Activated naive CD4-positive, alpha-beta T cell treated with anti-CD3 and anti-CD28 coated beads for 36 hours (primary cell): ENCODE measurements at places on chromosomes 2 and 18. TPM values are rescaled to one million over a fixed set of nuclear protein-coding genes. Genes with fewer than 3 reads are reported as not detected.

The ELOA2 gene
- not detected for total RNA-seq

The TMEM178A gene
- 0.55 TPM for total RNA-seq

The SERPINB12 gene
- not detected for total RNA-seq

The ACVR1C gene
- total RNA-seq, result 3.6 TPM

GRCh38 chr2:199977984-199978415 lies 22.6 kb downstream of the MAIP1 start:
- peak; percentile 70 for DNase-seq

- DNase-seq, result no peak
Observed at GRCh38 chr18:48565105-48565504, 26.3 kb downstream of the CTIF start.

GRCh38 chr2:61367177-61367576 lies 103.7 kb downstream of the USP34 start:
- no peak for DNase-seq

- peak; percentile 88 for DNase-seq
Observed at GRCh38 chr18:48928787-48929186, 22.0 kb downstream of the SMAD7 start.

DNA sequence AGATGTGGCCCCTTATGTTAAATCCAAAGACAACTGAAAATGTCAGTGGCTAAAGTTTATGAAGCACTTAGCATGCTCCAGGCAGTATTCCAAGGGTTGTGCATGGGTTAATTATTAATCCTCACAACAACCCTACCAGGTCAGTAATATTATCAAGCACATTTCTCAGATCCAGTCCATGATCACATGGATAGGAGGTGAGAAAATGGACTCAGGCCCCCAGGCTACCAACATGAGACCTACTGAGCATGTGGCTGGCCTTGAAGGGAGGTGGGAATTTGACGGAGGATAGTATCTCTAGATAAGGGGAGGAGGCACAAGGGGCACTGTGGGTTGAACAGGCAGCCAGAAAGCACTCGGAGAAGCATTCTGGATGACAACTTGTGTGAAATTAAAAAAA lies 412.0 kb downstream of the MEIS1 start:
- DNase-seq, result no peak

DNA sequence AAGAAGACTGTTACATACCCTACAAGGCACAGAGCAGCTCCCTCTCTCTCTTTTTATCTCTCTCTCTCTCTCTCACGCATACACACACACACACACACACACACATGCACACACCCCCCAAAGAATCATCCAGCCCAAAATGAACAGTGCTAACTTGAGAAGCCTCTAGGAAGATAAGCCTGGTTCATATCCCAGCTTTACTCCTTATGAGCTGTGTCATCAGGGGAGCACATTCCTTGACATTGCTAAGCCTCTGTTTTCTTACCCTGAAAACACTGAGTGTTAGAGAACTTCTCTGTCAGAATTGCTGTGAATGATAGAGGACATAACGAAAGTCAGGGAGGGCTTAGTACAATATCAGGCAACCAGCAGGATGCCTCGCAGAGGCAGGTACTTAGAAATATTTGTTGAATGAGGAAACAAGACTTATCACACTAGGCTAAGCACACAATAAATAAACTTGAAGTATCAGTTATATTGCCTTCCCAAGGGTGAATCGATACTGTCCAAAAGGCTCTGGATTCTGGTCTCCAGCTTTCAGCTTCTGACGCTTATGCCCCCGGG lies 725.6 kb upstream of the ID2 start:
- no peak for DNase-seq

GRCh38 chr18:49023938-49024803 lies 73.4 kb upstream of the SMAD7 start:
- no peak for DNase-seq

GRCh38 chr2:223306371-223306770 lies 254.4 kb downstream of the KCNE4 start:
- peak; percentile 15 for DNase-seq

DNA sequence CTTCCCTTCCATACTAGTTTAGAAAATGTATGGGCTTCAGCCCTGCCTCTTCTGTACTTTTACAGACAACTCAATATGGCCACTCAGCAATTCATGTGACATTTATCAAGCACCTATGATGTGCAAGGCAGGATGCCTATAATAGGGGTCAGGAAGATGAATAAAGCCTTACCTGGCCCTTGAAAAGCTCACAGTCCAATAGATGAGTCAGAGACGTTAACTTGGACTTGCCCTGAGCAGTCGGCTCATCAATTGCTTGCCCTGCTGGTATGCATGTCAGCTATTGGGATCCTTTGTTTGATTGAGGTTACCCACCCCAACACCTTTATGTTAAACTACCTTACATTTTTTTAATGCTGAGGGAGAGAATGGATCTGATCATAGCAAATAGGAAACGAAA lies 116.1 kb downstream of the DNER start:
- no peak for DNase-seq

DNA sequence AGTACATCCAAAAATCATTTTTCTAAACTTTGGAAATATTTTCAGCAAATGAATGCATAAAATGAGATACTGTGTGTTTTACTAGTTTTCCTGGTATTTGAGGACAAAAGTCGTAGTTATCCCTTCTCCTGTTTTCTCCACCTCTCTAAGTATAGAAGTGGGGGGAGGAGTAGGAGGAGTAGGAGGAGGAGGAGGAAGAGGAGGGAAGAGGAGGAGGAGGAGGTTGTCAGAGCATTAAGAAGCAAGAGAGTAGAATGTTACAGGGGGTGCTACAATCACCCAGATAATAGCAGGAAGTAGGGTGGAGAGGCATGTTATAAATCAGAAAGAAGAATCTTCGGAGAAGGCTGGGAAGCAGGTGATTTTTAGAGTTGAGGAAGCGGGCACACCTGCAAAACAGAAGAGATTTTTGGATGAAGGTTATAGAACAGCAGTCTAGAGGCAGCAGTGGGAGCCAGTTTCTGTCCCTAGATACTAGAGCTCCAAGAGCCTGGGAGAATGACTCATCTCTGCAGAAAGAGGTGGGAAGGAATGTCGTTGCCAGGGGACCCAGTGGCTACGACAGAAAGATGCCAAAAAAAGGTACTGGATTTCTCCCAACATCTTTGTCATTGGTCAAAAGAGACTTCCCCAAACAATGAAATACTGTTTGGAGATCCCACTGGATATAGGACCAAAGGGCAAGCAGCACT lies 44.2 kb upstream of the AQP4 start:
- no peak for DNase-seq

DNA sequence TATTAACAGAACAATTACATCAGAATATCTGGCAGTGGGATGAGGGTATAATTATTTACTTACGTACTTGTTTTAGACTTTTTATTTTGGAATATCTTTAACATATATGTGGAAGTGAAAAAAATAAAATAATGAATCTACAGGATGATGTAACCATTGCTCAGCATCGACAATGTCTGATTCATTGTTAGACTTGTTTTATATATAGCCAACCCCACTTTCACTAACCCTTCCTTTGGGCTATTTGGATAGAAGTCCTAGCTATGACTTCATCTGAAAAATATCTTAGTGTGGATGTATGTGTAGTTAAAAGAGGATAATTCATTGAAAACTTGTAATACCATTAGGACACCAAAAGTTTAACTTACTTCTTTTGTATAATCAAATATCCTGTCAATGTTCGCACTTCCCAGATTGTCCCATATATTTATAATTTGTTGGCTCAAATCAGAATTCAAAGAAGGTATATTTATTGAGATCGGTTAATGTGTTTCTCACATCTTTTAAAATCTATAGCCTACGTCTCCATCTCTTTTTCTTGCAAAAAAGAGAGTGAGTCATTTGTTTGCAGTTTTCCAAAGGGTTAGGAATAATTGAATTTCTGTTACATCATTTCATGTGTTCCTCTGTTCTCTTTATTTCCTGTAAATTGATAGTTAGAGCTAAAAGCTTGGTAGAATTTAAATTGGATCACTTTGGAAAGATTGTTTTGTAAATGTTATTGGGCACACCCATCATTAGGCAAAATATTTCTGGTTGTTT lies 506.1 kb upstream of the FAM98A start:
- DNase-seq, result no peak

DNA sequence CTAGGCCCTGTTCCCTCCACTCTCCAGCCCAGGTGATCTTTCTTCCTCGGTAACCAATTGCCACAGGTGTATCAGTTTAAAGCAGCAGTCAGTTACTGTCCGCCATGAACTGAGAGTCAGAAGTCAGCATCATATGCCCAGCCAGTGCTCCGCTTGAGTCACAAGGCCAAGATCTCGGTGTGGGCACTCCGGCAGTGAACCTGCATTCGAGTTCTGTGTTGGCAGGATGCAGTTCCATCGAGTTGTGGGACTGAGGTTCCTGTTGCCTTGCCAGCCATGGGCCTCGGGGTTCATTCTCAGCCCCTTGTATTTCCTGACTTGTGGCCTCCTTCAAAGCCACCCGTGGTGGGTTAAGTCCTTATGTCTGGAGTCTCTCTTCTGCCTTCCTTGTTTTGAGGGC lies 3.1 kb upstream of the TMEM185B start:
- no peak for DNase-seq

DNA sequence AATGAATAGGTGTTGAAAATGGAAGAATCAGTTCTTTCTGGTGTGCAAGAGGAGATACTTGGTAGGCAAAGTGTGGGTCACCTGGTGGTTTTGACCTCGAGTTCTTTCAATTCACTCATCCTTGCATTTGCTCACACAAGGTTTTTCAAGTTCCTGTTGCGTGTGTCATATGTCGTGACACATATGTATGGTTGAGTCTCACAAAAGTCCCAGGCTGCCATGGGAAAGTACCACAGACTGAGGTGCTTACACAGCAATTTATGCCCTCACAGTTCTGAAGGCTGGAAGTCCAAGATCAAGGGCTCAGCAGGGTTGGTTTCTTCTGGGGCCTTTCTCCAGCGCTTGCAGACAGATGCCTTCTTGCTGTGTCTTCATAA lies 64.4 kb downstream of the NCK2 start:
- peak; percentile 76 for DNase-seq

DNA sequence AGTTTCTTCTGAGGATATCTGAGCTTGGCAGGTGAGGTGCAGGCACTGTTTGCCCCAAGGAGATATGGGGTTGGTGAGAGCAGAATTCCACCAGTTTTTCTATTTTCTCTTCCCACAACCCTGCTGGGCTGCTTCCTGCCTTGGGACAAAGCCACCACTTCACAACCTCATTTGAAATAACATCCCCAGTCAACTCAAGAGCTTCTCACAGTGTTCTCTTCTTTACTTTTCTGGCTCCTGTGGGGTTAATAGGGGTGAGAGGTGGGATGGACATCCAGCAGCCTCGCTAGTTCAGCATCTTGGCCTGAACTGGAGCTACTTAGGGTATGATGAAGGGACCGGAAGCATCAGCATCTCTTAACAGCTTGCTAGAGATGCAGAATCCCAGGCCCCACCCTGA lies 106.3 kb downstream of the SLC4A3 start:
- no peak for DNase-seq

DNA sequence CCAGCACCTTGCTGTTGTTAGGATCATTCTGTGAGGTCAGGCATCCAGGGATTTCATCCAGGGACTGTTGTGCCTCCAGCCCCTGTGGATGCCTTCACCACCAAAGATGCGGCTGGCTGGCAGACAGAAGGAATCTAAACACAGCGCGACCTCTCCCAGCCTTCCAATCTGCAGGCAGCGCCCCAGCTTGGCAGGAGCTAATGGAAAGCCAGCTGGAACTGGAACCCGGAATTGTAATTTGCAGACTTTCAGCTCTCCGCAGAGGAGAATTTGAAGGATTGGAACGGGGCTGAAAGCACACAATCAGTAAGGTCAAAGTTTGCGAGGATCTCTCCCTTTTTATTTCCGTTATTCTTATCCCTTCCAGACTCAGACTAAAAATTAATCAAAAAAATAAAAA lies 127.8 kb downstream of the TRIB2 start:
- no peak for DNase-seq

DNA sequence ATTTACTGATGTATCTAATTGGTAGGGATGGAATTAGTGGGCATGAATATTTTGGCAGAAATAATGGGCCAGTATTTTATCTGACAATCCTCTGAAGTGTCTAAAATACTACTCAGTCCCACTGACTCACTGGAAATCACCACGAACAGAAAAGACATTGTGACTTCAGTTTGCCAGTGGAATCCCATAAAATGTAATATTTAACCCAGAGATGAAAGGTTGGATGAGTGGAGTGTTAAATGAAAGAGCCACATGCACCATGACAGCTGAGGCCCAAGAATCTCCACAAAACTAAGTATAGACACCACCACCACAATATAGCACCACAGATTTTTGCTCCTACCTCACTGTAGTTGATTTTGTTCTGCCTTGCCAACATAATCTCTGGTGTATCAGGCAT lies 103.9 kb downstream of the NEB start:
- DNase-seq, result no peak

DNA sequence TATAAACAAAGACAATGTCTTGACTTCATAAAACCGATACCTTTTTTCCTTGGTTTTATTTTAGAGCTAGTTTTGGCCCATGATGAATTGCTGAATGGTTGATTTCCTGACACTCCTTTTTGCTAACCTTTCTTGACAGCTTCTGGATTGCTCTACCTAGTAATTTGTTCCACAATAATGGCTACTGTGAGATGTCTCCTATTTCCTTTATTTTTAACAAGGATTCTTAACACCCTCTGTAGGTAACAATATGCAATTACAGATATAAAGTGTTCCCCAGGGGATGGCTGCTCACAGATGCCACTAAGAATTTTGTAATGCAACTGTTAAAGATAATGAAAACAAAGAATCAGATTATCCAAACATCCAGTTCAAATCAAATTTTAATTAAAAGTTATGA lies 100.8 kb upstream of the ATP5MC3 start:
- DNase-seq, result no peak

- no peak for DNase-seq
Observed at GRCh38 chr2:232971744-232972143, 41.3 kb downstream of the NGEF start.

- peak; percentile 14 for DNase-seq
Observed at GRCh38 chr2:41709702-41710599, 337.9 kb upstream of the PKDCC start.

DNA sequence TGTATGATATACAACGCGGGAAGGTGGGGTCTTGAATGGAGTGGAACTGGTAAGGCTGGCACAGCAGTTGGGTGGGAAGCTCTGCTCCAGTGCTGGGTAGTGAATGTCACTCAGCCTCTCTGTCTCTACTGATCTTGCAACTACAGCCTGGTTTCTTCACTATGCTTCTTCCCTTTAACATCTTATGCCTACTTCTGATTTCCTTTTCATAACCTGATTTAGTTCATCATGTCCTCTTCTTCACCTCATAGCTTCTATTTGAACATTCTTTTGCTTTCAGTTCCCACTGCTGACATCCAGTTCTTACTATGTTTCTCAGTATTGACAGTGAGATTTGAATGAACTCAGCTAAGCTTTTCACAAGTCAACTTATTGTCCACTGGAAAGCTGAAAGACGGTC lies 286.2 kb downstream of the ARL6IP6 start:
- DNase-seq, result no peak

DNA sequence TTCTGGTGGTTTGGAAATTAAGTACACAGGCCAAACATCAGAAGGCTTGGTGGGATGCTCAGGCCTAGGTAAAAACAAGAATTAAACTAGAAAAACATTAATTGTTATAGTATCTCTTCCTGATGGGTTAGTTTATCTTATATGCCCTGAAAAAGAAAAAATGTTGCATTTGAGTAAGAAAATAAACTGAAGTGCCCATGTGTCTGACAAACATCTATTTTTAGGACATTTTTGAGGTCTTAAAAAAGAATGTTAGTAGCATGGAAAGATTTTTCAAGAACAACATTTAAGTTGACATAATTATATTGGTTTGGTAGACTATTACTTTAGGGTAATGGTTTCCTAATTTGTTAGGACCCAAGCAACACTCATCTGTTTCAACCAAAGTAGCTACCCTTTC lies 140.1 kb upstream of the RND3 start:
- no peak for DNase-seq
